Epithelial cell of proximal tubule (primary cell): ENCODE measurements at places on chromosomes 12 and 14. TPM values are rescaled to one million over a fixed set of nuclear protein-coding genes. Genes with fewer than 3 reads are reported as not detected.

- no peak for DNase-seq
Observed at GRCh38 chr14:59534361-59534987, 42.1 kb downstream of the CCDC175 start.

- no peak for DNase-seq
Observed at GRCh38 chr12:84601483-84601882, 311.1 kb downstream of the SLC6A15 start.

Gene TMEM63C
- under 0.01 and 0.35 TPM in 2 replicates for total RNA-seq

DNA sequence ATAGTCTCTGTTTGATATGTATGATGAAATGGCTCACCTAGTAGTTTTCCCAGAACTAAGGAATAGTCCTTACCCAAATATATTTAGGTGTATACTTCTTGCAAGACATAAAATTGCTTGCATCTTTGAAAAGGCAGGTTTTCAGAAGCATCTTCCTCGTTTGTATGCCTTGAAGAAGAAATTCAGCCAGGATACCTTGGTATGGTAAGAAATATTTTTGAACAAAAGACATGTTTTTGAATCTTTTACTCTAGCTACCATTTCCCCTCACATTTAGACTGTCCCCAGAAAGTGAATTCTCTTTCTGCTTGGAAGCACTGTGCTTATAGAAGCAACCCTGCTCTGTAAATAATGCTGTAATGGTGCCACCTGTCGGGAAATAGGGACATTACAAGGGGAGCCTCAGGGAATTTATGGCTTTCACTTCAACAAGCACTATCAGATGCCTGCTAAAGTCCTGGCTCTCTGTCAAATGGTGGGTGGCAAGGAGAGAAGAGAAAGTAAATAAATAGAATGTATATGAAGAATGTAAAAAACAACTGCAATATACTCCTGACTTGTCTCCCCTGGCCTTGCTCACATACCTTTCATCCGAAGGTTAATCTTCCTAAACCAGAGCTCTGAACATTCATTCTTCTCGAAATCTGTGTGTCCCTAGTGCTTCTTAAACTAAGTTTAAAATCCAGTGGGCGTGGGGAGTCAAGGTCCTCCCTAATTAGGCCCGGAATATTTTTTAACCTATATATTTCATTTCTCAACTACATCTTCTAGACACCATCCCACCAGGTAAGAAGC is 6.1 kb downstream of the CCDC184 start:
- DNase-seq: no peak

Gene ACOT4
- total RNA-seq: 5.6 and 7.0 TPM in 2 replicates

DNA sequence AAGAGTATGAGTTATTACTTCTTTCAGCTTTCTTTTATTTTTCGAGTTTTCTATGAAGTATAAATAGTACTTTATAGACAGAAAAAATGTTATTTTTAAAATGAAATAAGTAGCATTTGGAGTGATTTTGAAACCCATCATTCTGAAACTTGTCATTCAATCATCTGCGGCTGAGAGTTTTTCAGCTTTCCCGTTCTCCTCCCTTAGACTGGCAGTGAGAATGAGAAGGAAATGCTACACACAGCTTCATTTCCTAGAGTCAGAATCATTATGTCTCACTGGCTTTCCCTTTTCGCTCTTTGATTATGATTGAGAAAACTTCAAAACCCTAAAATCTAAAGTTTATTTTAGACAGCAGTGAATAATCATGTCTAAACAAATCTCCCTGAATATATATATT is 33.7 kb upstream of the GNPNAT1 start:
- no peak for DNase-seq

Gene COX6A1
- total RNA-seq: 572 and 889 TPM in 2 replicates

GRCh38 chr12:58420503-58420902 is 479.1 kb downstream of the ATP23 start:
- no peak for DNase-seq

DNA sequence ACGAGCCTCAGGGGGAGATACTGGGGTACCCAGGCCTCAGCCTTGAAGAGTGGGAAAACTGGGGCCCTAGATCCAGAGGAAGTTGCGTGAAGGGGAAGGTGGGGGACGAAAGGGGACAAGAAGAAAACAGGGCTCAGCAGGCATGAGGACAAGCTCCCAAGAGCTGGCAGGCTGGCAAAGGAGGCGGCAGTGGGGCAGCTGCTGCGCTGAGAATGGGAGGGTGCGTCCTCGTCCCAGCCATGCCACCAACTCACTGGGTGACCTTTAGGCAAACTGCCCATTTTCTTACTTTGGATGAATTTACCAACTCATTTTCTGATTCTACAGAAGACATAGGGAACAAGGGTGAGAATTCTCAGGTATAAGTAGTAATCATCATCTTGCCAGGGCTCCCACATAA is 133.6 kb downstream of the TTC7B start:
- no peak for DNase-seq

Gene CCDC177
- not detected in 2 replicates for total RNA-seq

Gene FIGNL2
- 0.29 and 3.7 TPM in 2 replicates for total RNA-seq

DNA sequence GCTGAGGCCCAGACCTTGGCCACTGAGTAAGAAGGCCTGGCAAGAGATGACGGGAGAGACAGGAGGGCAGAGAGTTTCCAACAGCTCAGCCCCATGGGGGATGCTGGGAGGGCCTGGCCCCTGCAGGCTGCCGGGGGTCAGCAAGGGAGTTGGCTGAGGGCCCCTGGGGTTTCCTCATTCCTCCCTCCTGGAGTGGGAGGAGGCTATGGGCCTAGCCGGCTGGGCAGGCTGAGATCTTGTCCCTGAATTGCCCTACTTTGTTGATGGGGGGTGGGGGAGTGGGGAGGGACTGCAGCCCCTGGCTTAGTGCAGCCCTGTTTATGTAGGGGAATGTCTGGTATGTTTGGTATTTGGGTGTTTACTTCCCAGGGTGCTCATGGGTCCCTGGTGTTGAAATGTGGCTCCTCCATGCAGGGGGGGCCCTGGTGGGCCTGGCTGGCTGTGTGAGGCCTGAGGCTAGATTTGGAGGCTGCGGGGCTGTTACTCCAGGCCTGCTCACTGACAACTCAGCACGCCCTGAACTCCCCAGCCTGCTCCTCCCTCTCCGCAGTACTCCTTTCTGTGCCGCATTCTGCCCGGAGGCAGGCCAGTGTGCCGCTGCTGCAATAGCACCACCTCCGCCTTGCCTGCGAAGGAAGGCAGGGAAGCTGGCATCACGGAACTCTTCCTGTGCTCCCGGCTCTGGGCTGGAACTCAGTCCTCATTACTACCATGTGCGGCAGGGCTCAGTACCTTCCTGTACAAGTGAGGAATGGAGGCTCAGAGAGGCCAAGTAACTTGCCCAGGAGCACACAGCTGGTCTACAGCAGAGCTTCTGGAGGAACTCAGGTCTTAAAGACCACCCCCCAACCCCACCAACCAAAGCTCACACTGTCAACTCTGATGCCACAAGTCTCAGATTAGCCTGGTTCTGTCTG is 25.3 kb downstream of the JDP2 start:
- DNase-seq: peak; percentile 38

DNA sequence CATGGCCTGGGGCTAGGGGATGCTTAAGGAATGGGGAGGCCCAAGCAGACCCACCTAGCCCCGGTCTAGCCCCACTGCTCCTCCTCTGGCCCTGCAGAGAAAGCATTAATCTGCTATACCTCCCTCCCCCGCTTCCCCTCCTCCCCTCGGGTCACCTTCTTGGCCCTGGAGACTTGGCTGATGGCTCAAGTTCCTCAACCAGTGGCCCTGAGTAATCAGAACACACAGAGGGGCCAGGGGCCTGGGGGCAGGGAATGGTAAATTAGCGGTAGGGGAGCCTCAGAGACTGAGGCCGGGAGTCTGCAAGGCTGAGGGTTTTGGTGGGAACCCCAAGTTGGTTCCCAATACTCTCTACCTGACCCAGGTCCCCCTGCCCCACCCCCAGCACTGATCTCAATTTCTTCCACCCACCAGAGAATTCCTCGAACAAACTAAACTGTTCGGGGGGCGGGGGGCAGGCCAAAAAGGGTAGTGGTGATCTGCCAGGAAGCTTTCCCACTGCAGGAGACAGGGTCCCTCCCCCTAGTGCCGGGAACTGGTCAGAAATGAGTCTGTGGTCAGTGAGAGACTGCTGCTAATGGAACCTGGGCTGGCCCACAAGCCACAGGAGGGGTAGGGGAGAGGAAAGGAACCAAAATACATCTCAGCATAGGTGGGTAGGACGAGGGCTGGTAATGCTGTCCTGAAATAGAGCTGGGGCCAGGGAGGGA is 12.8 kb upstream of the SMARCD1 start:
- DNase-seq: no peak

Gene IFNG-AS1
- total RNA-seq: not detected in 2 replicates

DNA sequence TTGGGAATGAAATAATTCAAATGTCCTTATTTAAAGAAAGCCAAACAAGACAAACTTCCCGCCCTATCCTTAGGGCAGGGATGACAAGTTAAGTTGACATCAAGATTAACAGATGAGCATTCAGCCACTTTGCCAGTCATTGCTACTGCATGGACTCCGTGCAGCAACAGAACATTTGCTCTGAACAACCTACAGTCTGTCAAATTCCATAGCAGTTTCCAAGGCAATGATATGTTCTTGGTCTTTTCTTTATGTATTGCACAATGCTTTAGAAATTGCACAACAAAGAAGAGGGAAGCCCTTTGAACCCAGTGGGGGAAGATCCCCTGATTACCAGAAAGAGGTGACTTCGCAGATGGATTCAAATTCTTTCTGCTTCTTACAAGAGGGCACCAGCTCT is 269.8 kb downstream of the BCAT1 start:
- DNase-seq: peak; percentile 35

Gene BICDL1
- 4.6 and 7.0 TPM in 2 replicates for total RNA-seq

DNA sequence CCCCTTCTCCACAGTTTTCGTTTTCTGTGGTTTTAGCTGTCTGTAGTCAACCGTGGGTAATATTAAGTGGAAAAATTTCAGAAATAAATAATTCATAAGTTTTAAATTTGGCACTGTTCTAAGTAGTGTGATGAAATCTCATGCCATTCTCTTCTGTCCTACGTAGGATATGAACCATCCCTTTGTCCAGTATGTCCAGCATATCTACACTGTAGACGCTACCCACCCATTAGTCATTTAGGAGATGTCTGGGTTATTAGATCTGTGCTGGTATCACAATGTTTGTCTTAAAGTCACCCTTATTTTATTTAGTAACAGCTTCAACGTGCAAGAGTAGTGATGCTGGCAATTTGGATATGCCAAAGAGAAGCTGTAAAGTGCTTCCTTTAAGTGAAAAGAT is 44.7 kb downstream of the ATF7IP start:
- DNase-seq: no peak

- DNase-seq: no peak
Observed at GRCh38 chr12:47021298-47021697, 58.1 kb upstream of the PCED1B start.

GRCh38 chr12:124582108-124582424 is 14.7 kb upstream of the NCOR2 start:
- no peak for DNase-seq

DNA sequence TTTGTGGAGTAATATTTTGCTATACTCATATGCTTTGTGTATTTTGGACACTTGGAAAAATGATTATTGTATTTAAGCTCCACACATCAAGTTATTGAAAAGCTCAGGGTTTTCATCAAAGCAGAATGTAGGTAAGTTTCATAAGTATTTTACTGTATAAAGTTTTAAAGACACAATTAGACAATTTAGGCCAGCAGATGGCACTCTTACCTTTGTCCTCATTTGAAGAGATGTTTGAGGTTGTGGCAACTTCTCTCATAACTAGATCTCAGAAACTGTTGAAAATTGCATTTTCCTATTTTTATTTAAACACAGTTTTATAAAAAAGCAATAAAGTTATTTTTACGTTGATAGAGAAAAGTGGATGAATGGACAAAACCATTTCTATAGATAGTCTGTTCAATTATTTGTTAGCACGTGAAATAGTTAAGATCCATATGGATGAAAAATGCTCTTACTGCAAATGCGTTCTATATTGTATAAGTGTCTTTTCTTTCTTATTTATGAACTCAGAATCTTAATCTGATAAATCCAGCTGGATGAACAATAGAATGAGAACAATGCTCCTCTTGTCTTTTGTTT is 300.0 kb downstream of the AEBP2 start:
- DNase-seq: no peak

- no peak for DNase-seq
Observed at GRCh38 chr14:73715707-73716106, 1.5 kb upstream of the PNMA1 start.

- DNase-seq: no peak
Observed at GRCh38 chr14:75720842-75721498, 59.9 kb downstream of the TTLL5 start.

DNA sequence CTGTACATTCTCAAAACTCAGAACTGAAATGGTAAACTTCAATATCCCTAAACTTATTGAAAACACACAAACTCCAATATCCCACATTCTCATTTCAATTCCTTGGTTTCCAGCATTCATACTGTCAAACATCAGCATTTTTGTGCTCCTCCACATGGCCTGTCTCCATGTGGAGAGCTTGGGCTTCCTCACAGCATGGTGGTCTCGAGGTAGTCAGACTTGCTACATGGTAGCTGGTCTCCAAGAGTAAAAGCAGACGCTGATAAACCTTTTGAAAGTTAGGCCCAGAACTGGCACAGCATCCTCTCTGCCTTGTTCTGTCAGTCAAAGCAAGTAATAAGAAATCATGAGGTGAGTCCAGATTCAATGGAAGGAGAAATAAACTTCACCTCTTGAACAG is 70.5 kb downstream of the VCPKMT start:
- no peak for DNase-seq

Gene KLHDC1
- total RNA-seq: 0.17 and 0.22 TPM in 2 replicates

- DNase-seq: no peak
Observed at GRCh38 chr12:55728186-55728938, 447 bp downstream of the CD63 start.

Gene VWF
- 0.06 and 0.07 TPM in 2 replicates for total RNA-seq

GRCh38 chr12:99002156-99002555 is 357.1 kb downstream of the APAF1 start:
- no peak for DNase-seq

DNA sequence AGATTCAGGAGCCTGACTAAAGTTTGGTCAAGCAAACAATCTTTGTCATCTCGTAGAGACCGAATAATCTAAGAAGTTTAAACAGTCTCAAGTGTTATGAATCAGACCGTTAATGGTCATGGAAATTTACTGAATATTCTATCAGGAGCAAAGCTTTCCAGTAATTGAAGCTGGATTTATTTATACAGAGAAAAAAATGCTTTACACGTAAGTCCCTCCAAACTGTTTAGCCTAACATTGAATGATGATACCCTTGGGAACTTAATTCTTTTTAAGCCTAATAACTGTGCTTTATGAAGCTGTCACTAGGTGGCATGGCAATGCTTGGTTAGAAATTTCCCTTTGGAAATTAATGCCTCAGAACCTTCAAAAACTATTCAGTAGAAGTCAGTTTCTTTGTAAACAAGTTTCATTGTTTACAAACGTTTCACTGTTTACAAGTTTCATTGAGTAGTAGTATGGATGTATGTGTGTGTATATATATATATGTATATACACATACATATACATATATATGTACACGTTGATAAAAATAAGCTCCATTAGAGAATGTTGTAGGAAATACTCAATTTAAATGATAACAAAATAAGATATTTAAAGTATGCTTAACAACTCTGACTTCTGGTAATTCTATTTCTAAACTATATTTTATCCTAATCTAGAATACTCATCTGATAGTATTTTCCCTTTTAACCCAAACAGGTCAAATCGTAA is 32.1 kb downstream of the DEPDC4 start:
- no peak for DNase-seq
